ENCODE measurements at places on chromosomes 5 and 9.

DNA sequence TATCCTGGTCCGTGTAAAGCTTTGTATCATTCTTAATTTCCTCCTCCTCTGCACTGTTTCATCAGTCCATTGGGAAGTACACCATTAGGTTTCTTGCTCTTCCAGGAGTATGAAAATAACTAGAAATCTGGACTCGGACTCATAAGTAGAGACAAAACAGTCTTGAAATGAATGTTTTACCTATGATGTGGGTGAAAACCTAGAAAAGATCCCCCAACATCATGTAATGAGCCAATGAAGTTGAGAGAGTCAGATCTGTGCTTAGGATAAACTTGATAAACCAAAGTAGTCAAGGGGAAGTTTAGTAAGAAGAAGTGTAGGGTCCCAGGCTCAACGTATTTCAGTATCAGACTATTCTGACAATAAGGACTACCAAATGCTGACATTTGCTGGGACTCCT lies 25.2 kb downstream of the ZNF366 start:
- no peak for DNase-seq

DNA sequence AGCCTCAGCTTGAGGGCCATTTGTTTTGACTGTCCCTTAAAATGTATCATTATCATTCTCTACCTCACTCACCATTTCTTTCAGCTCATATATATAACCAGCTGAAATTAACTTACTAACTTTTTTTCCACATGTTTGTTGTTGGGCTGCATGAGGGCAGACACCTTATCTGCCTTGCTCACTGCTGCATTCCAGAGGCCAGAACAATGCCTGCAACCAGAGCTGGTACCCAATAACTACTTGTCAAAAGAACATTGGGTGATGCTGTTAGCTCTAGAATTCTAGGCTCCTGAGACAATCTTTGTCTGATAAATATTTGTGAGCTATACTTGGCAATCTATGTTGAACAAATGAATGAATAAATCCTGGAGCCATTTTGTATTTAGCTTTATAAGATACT lies 68.3 kb downstream of the HTR4 start:
- no peak for DNase-seq

- DNase-seq = no peak
Observed at GRCh38 chr5:119335261-119335677, 20.6 kb upstream of the TNFAIP8 start.

GRCh38 chr9:38350529-38350928 lies 42.0 kb upstream of the ALDH1B1 start:
- DNase-seq = no peak

DNA sequence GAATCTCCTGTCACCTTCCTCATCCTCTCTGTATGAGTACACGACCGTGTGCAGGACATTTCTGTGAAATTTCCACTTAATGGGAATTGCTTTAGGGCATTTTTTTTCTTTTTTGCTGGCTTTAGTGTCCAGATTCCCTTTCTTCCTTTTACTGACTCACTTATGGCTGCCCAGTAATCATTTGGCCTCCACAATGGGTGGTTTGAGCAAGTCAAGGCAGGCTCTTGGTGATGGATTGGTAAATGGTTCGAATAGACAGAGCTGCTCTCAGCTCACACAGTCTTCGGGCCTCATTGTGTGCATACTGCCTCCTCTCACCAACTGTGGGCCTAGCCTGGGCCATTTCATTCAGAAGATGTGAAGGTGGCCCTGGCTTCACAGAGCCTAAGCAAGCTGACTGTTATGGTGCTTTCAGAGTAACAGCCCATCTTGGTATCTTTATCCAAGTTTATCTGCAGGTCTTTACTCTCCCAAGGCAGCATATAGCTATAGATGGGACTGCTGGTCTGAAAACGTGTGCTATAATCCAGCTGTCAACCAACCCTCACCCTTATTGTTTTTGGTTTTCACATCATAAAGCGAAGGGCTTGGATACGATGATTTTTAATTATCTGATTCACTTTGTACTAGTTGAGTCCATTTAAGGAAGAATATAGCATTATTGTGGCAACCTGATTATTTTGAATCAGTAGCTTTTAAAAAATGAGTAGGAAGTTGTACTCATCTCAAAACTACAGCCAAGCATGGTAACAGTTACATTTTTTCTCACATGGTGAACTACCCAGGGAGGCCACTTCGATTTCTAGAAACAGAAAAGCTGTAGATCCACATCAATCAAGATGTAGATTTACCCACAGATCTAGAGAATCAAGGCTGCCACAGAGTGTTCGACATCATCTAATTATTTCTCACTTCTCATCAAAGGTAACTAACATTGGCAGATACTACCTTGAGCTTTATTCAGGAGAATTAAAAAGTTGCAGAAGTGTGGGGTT lies 50.4 kb upstream of the CKMT2 start:
- DNase-seq = no peak

GRCh38 chr5:157900644-157901043 lies 41.7 kb upstream of the CLINT1 start:
- DNase-seq = no peak

- DNase-seq = no peak
Observed at GRCh38 chr9:130707225-130707976, 13.8 kb downstream of the EXOSC2 start.

DNA sequence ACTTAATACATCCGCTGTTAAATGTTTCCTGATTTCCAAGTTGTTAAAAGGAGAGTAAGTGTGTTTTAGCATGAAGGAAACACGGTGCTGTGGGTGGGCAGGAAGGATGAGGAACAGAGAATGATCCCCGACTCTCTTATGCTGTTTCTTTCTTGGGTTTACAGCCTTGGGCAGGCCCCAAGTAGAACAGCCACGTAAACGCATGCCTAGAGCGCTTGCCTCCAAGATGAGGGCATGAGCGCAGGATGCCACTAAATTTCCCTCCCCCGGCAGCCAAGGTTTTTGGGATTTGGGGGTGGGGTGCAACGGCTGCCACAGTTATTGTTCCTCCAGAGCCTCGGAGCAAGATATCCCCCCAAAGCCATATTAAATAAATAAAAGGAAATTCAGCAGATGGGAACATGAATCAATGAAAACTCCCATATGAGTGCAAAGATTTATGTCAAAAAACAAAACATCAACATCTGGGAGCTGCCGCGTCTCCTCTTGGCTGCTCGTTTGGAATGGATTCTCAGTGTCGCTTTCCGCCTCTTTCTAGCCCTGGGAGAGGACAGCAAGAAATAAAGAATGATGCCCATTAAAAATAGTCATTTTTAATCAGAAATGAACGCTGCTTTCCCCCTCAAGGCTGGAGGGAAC lies 10.0 kb upstream of the DELE1 start:
- no peak for DNase-seq

- DNase-seq = no peak
Observed at GRCh38 chr5:87807783-87808182, 395.1 kb upstream of the CCNH start.

Measured in GM18507 (cell line).